ENCODE measurements at places on chromosomes 5 and 9. TPM values are rescaled to one million over a fixed set of nuclear protein-coding genes. Genes with fewer than 3 reads are reported as not detected.

TMEM250 gene
- total RNA-seq = 13.9 TPM

CA9 gene
- total RNA-seq = not detected

IFNA14 gene
- total RNA-seq = not detected

DMRT2 gene
- not detected for total RNA-seq

NEURL1B gene
- total RNA-seq = 0.11 TPM

NFIB gene
- 2.4 TPM for total RNA-seq

PRKAA1 gene
- total RNA-seq = 78.7 TPM

PCDHGA5 gene
- total RNA-seq = 0.11 TPM

FPGS gene
- total RNA-seq = 20.3 TPM

PCDHAC2 gene
- total RNA-seq = not detected

PRSS3 gene
- total RNA-seq = not detected

OR1B1 gene
- not detected for total RNA-seq

C9orf153 gene
- not detected for total RNA-seq

CD180 gene
- total RNA-seq = not detected

PCDHGA9 gene
- not detected for total RNA-seq

DND1 gene
- total RNA-seq = 0.17 TPM

CDX1 gene
- total RNA-seq = not detected

SLC6A19 gene
- total RNA-seq = 0.02 TPM

POMT1 gene
- 6.3 TPM for total RNA-seq

PTGS1 gene
- total RNA-seq = 0.06 TPM

OTULINL gene
- 0.40 TPM for total RNA-seq

CDH18 gene
- total RNA-seq = not detected

FER gene
- 50.4 TPM for total RNA-seq

OR13D1 gene
- not detected for total RNA-seq

PCSK5 gene
- 0.55 TPM for total RNA-seq

ARHGEF39 gene
- 11.2 TPM for total RNA-seq

TAF11L10 gene
- total RNA-seq = not detected

PLAC8L1 gene
- not detected for total RNA-seq

Data from HepG2 (cell line).